ENCODE measurements at places on chromosomes 7 and 10. TPM values are rescaled to one million over a fixed set of nuclear protein-coding genes. Genes with fewer than 3 reads are reported as not detected.

GRCh38 chr10:62127975-62128374 is 140.7 kb downstream of the RTKN2 start:
- DNase-seq = no peak

DNA sequence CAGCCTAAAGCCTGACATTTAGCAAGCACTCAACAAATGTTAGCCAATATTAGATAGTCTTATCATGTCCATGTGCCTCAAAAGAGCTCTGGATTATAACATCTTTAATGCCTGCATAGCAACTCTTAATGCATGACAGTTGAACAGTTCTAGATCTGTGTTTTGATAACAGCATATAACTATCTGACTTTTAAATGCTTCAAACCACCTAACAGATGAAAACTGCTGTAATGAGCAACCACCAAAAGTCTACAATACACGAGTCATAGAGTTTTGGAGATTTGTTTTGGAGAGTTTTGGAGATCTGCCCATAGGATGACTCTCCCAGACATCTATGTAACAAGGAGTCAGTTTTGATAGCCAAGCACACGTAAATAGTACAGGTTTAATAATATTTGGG is 227.3 kb downstream of the TWIST1 start:
- no peak for DNase-seq

- DNase-seq = no peak
These were observed 231.1 kb downstream of the REEP3 start for GRCh38 chr10:63752318-63752717.

CELF2 gene
- total RNA-seq = 137 TPM

GRCh38 chr10:44161184-44161583 is 223.7 kb downstream of the CXCL12 start:
- no peak for DNase-seq

GRCh38 chr7:41648501-41648900 is 54.4 kb downstream of the INHBA start:
- DNase-seq = no peak

- no peak for DNase-seq
These were observed 53.4 kb upstream of the GDF10 start for GRCh38 chr10:47246406-47247147.

Data from activated naive CD8-positive, alpha-beta T cell treated with anti-CD3 and anti-CD28 coated beads for 36 hours (primary cell).